ENCODE measurements at places on chromosomes 1 and 21.

DNA sequence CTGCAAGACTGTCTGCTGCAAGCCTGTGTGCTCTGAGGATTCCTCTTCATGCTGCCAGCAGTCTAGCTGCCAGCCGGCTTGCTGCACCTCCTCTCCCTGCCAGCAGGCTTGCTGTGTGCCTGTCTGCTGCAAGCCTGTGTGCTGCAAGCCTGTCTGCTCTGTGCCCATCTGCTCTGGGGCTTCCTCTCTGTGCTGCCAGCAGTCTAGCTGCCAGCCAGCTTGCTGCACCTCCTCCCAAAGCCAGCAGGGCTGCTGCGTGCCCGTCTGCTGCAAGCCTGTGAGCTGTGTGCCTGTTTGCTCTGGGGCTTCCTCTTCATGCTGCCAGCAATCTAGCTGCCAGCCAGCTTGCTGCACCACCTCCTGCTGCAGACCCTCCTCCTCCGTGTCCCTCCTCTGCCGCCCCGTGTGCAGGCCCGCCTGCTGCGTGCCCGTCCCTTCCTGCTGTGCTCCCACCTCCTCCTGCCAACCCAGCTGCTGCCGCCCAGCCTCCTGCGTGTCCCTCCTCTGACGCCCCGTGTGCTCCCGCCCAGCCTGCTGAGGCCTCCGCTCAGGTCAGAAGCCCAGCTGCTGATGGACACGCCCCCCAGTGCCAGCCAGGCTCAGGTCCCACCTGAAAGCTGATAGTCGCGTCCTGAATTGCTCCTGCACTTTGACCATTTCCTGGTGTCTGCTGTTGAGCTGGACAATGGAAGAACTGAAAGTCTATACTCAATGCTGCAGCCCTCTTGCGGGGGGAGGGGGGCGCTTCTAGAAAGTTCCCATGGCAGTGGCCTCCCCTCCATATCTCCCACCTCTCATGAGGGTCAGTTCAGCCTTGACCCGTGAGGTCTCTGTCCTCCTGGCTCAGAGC is 1.2 kb downstream of the KRTAP10-4 start:
- no peaks in the 10 kb centered on the region for H3K4me1 ChIP-seq
- DNase-seq, result no peak
- H3K27ac ChIP-seq, result no peak overlapping the region
- H3K4me3 ChIP-seq, result no peak overlapping the region

DNA sequence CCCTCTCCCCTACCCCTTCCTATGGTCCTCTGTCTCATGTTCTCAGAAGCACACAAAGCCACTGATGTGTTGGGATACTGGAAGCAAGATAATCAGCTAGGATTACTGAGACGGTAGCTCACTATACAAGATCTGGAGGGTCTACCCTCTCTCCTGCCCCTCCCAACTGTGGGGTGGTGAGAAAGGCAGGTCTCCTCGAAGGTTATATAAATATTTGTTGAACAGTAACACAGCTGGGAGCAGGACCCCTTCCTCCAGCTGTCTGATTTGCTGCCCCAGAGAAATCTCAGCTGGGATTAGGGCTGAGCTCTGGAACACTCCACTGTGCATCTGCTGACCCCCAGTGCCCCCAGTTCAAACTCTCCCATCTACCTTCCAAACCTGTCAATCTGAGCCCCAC is 94.2 kb upstream of the IPO9 start:
- DNase-seq, result no peak
- H3K4me1 ChIP-seq, result no peaks in the 10 kb centered on the region
- H3K27ac ChIP-seq, result no peak overlapping the region
- H3K27me3 ChIP-seq, result no peaks in the 10 kb centered on the region
- no peak overlapping the region for H3K4me3 ChIP-seq
- H3K36me3 ChIP-seq, result no peaks in the 10 kb centered on the region

- no peak overlapping the region for H3K4me3 ChIP-seq
- no peaks in the 10 kb centered on the region for H3K4me1 ChIP-seq
- H3K27ac ChIP-seq, result no peak overlapping the region
- peaks cover 85% of the 10 kb centered on the region for H3K36me3 ChIP-seq
- DNase-seq, result no peak
Observed at GRCh38 chr1:236890152-236891056, 95.3 kb downstream of the MTR start.

GRCh38 chr1:45009956-45010854 is 919 bp downstream of the HECTD3 start:
- peaks cover 28% of the 10 kb centered on the region for H3K4me1 ChIP-seq
- peak overlapping the region; percentile 77 for H3K27ac ChIP-seq
- H3K27me3 ChIP-seq, result no peaks in the 10 kb centered on the region
- H3K4me3 ChIP-seq, result peak overlapping the region; percentile 80

- H3K27ac ChIP-seq, result no peak overlapping the region
- no peaks in the 10 kb centered on the region for H3K36me3 ChIP-seq
- H3K27me3 ChIP-seq, result no peaks in the 10 kb centered on the region
Observed at GRCh38 chr1:206833106-206833680, 32.2 kb upstream of the IL20 start.

- no peak overlapping the region for H3K4me3 ChIP-seq
- H3K27me3 ChIP-seq, result no peaks in the 10 kb centered on the region
- no peak overlapping the region for H3K27ac ChIP-seq
- DNase-seq, result no peak
- no peaks in the 10 kb centered on the region for H3K36me3 ChIP-seq
Observed at GRCh38 chr1:151515265-151515664, 4.1 kb downstream of the CGN start.

- no peak overlapping the region for H3K4me3 ChIP-seq
- H3K27ac ChIP-seq, result no peak overlapping the region
- H3K27me3 ChIP-seq, result no peaks in the 10 kb centered on the region
- no peak for DNase-seq
- H3K4me1 ChIP-seq, result peaks cover 19% of the 10 kb centered on the region
Observed at GRCh38 chr1:91730801-91731732, 154.9 kb downstream of the TGFBR3 start.

DNA sequence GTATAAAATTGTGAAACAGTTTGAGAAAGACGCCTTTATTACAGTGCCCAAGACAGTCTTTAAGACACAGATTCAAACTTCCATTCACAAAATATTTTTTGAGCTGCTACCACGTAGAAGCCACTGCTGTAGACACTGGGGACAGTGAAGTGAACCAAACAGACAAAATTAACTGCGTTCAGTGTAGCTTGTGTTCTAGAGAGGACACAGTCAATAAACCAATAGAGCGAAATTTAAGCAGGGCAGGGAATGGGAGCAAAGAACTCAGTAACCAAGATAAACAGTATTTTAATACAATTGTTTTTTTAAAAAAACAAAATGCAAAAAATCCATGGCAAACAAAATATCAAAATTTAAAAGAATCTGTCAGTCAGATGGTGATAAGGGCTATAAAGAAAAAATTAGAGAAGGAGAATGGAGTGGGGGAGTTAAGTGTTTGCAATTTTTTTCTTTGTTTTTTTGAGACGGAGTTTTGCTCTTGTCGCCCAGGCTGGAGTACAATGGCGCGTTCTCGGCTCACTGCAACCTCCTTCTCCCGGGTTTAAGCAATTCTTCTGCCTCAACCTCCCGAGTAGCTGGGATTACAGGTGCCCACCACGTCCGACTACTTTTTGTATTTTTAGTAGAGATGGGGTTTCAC is 719 bp upstream of the PARS2 start:
- H3K4me3 ChIP-seq, result peak overlapping the region; percentile 76
- no peak for DNase-seq
- H3K27ac ChIP-seq, result peak overlapping the region; percentile 63
- no peaks in the 10 kb centered on the region for H3K36me3 ChIP-seq
- H3K4me1 ChIP-seq, result peaks cover 10% of the 10 kb centered on the region
- no peaks in the 10 kb centered on the region for H3K27me3 ChIP-seq

GRCh38 chr1:110554871-110555801 is 36.2 kb upstream of the KCNA10 start:
- no peaks in the 10 kb centered on the region for H3K4me1 ChIP-seq
- peak overlapping the region; percentile 46 for H3K4me3 ChIP-seq
- no peak overlapping the region for H3K27ac ChIP-seq
- DNase-seq, result peak; percentile 18
- H3K27me3 ChIP-seq, result peaks cover 16% of the 10 kb centered on the region
- no peaks in the 10 kb centered on the region for H3K36me3 ChIP-seq

DNA sequence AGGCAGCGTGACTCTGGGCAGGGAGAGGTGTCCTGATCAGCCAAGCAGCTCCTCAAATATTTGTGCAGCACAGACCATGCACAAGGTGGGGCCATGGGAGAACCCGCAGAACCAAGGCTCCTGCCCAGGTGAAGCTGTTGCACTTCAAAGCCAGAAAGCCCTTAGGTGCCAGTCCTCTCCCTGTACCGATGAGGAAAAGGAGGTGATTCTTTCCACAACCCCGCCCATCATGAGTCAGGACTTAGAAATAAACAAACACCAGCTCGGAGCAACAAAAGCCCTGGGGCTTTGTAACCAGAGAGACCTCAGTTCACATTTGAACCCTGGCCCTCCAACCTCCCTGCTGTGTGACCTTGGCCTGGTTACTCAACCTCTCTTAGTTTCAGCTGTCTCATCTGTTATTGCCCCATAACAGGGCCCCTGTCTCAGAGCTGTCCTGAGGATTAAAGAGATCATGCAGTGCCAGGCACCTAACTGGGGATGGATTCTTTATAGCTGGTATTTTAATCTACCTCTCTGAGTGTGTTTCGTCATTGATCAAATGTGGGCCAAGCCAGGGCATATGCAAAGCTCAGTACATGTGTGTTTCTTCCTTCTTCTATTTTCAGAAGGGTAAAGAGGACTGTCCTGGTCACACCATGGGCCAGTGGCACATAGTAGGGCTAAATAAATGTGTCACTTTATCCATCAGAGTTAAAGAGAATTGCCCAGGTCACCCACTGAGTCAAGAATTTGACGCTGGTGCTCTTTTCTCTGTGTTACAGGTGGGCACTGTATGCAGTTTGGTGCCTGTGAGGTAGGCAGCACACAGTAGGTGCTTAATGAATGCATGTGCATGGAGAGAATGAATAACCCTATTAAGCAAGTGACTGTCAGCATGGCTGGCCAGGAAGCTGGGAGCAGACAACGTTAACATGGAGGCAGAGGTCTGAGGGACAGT is 1.4 kb downstream of the LDLRAD1 start:
- no peaks in the 10 kb centered on the region for H3K4me1 ChIP-seq
- no peak overlapping the region for H3K27ac ChIP-seq
- no peak overlapping the region for H3K4me3 ChIP-seq
- no peaks in the 10 kb centered on the region for H3K27me3 ChIP-seq

DNA sequence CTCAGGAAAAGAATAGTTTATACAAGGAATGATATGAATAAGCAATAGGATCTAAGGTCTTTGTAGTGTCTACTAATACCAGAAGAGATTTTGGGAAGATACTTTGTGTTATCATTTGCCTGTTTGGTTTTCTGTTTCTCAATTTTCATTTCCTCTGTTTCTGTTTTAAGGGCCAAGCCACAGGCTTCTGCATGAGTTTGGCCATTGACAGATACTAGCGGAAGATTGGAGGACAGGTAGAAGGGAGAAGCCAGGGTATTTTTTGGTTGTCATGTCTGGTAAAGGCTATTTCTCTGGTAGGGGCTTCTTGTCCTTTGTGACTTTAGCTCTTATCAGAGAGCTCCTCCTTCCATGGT is 51.4 kb downstream of the HS2ST1 start:
- H3K4me1 ChIP-seq, result no peaks in the 10 kb centered on the region
- no peaks in the 10 kb centered on the region for H3K27me3 ChIP-seq
- no peak for DNase-seq
- no peak overlapping the region for H3K4me3 ChIP-seq

- no peak for DNase-seq
- H3K4me1 ChIP-seq, result no peaks in the 10 kb centered on the region
- H3K36me3 ChIP-seq, result no peaks in the 10 kb centered on the region
- H3K27me3 ChIP-seq, result no peaks in the 10 kb centered on the region
Observed at GRCh38 chr1:115251856-115252255, 86.2 kb downstream of the NGF start.

DNA sequence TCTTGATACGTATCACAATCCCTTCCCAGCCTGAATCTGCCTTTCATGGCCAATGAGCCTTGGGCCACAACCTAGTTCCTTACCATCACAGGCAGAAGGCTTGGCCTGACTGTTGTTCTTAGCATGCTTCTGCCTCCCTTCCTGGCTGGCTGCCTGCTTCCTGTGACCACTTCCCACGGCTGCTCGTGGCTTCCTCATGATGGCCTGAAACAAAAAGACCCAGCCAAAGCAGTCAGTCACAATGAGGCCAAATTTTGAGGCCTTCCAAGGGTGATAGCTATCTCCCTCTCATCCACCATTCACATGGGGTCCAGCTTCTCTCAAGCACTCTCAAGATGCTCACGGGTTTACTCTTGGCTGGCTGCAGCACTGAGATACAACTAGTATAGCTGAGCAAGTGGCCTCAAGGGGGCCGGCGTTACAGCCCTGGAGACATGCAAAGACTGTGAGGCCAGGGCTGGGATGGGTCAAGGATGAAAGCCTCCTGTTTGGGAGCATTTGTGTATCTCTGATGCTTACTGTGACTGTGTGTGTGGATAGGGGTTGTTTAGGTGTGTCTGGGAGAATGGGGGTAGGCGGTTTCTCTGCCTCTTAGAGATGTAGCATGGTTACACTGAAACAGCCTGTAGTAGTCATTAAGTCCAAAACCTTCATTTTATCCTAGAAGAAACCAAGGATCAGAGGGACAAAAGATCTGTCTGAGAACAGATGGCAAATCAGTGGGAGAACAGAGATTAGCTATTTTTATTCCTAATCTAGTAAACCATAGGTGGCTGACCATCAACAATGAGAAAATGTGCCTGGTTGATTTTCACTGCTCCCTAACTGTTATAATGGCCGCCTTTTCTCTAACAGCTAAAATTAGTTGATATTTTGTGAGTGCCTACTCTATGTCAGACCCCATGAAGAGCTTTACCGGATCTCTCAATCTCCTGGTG is 5.4 kb upstream of the TOE1 start:
- no peaks in the 10 kb centered on the region for H3K27me3 ChIP-seq
- H3K4me3 ChIP-seq, result no peak overlapping the region
- DNase-seq, result no peak

- H3K27ac ChIP-seq, result peak overlapping the region; percentile 92
- H3K36me3 ChIP-seq, result no peaks in the 10 kb centered on the region
- peak overlapping the region; percentile 96 for H3K4me3 ChIP-seq
- H3K27me3 ChIP-seq, result no peaks in the 10 kb centered on the region
Observed at GRCh38 chr1:179953974-179954492, 577 bp upstream of the CEP350 start.

- DNase-seq, result no peak
- no peaks in the 10 kb centered on the region for H3K36me3 ChIP-seq
- no peaks in the 10 kb centered on the region for H3K4me1 ChIP-seq
- H3K27ac ChIP-seq, result no peak overlapping the region
- no peaks in the 10 kb centered on the region for H3K27me3 ChIP-seq
- no peak overlapping the region for H3K4me3 ChIP-seq
Observed at GRCh38 chr1:68384321-68384813, 65.4 kb downstream of the RPE65 start.

GRCh38 chr1:82880506-82880905 is 1079.8 kb downstream of the ADGRL2 start:
- no peak overlapping the region for H3K4me3 ChIP-seq
- DNase-seq, result no peak
- H3K27me3 ChIP-seq, result no peaks in the 10 kb centered on the region
- no peak overlapping the region for H3K27ac ChIP-seq
- H3K36me3 ChIP-seq, result no peaks in the 10 kb centered on the region

GRCh38 chr1:94411237-94411636 is 7.0 kb upstream of the ABCD3 start:
- no peaks in the 10 kb centered on the region for H3K4me1 ChIP-seq
- H3K27me3 ChIP-seq, result no peaks in the 10 kb centered on the region
- H3K36me3 ChIP-seq, result no peaks in the 10 kb centered on the region

GRCh38 chr21:18164933-18165332 is 79.7 kb upstream of the CHODL start:
- H3K4me1 ChIP-seq, result no peaks in the 10 kb centered on the region
- H3K27ac ChIP-seq, result no peak overlapping the region
- no peaks in the 10 kb centered on the region for H3K27me3 ChIP-seq
- no peaks in the 10 kb centered on the region for H3K36me3 ChIP-seq
- no peak for DNase-seq

Data from effector memory CD4-positive, alpha-beta T cell (primary cell).